ENCODE measurements at places on chromosomes 3 and 15. TPM values are rescaled to one million over a fixed set of nuclear protein-coding genes. Genes with fewer than 3 reads are reported as not detected.

The CA12 gene
- total RNA-seq: 194 TPM

- no peak for DNase-seq
Measured at GRCh38 chr3:144109944-144110343, 138.3 kb downstream of the DIPK2A start.

- DNase-seq: no peak
Measured at GRCh38 chr3:134406331-134407238, 32.3 kb upstream of the AMOTL2 start.

DNA sequence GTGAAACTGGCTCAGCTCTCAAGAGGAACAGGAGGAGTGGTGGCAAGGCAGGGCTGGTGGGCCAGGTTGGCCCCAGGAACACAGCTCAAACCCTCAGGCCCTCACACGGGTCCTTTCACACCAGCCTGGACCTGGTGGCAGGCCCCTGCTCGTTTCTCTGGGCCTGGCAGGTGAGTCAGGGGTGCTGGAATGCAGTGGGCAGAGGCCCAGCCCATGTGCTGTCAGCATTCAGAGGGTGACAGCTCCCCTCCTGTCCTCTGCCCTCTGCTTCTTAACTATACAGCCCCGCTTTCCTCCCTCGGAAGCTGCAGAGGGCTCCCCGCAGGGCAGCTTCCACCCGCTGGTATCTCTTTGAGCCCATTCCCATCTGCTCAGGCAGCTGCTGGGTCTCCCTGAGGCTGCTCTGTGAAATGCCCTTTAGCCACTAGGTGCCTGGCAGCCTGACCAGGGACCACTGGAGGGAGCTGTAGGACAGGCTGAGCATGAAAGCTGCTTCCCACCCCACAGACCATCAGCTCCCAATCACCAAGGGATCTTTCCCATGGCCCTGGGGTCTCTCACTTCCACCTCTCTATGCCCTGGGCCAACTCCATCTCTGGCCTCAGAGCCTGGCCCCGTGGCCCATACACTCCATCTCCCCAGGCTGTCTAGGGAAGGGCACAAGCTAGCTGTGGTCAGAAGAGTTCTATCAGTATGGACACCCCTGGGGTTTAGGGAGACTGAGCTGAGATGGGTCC lies 24.8 kb downstream of the SHF start:
- peak; percentile 78 for DNase-seq

DNA sequence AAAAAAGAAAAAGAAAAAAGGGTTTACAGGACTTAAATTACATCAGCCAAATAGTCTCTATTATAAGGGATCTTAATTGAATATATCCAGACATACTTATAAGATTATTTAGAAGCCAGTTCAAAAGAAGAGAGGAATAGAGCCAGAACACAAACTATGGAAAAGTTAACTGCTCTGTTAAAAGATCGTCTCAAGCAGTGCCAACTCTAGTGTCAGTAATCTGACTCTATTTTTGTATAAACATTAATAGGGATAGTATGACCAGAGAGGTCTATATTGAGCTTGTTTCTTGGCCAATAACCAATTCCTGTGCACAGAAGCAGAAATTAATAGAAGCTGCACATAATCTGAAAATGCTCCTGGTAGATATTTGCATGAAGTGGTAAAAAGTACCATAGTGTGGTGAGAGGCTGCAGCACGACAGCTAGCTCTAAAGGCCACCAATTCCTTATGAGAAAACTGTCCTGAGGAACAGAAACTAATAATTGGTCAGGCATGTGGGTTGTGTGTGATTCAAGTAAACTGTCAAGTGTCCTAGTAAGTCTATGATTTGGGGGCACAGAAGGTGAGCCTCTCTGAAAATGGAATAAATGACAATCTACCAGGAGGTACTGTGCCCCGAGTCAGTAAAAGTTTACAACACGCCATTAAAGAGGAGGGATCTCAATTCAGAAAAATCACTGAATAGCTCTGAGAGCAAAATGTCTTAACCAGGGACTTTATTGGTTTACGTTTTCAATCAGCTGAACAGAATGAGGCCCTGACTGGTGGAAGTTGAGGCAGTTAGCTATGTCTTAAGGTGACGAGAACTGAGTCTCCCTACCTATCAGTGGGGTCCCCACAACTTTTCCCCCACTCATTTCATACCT lies 51.5 kb upstream of the NANOGP8 start:
- no peak for DNase-seq
